Eye (tissue), 1 donor: ENCODE measurements at places on chromosomes 2 and 18.
A peak's percentile ranks its signal among the peaks of the same experiment; 100 is the strongest.

GRCh38 chr2:148702475-148702874 lies 57.9 kb downstream of the EPC2 start:
- no peak for DNase-seq

DNA sequence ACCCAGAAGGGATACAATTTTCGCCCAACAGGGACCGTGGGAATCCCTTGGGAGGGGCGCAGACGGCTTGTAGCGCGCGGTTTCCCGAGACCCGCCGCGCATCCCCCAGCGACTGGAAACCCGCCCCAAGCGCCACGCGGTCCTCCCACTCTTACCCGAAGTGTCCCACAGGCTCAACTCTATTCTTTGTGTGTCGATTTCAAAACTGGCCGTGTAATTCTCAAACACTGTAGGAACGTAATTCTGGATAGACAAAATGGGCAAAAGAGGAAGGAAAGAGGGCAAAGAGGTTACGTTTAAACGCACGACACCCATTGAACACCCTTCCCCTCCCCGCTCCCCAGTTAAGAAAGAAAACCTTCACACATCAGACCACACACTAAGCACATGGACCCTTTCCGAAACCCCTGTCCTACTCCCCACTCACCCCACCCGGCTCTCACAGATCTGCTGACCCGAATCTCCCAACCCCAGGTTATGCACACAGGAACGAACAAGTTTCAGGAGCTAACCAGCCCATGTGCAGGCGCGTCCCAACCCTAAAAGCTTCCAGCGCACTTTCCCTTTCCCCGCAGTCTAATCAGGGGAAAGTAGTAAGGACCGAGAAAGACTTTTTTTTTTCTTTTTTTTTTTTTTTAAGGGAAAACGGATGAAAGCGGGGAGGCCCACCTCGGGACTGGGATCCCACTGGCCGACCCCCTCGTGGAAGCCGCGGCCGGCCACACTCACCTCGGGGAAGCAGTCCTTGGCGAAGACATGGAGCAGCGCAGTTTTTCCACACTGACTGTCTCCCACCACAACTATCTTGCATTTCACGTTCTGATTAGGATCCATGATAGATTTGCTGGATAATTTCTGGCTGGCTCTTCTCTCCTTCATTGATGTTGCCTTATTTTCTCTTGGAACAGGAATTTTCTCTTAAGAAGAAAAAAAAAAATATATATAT lies 655 bp downstream of the RND3 start:
- peak; percentile 88 for DNase-seq

GRCh38 chr2:21837168-21837960 lies 713.6 kb downstream of the TDRD15 start:
- DNase-seq: no peak

GRCh38 chr18:77949355-77949973 lies 699.8 kb downstream of the GALR1 start:
- no peak for DNase-seq

GRCh38 chr2:215619989-215620388 lies 184.1 kb upstream of the FN1 start:
- DNase-seq: no peak

DNA sequence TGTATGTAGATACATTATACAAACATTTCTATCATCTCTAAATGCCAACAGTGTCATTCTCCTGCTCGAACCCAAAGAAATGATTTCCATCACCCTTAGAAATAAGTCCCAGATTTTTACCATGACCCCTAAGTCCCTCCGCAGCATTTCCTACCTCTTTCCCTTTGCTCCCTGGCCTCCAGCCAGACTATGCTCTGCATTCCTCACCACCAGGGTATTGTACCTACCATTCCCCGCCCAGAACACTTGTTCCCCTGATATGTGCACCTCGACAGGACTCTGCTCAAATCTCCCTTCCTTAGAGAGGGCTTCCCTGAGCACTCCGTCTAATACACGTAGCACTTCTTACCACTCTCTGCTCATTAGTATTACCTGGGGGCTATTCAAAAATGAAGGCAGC lies 630.2 kb downstream of the ARHGAP15 start:
- no peak for DNase-seq

GRCh38 chr2:66251573-66251972 lies 183.4 kb upstream of the MEIS1 start:
- no peak for DNase-seq

- no peak for DNase-seq
Observed at GRCh38 chr2:29733965-29734364, 187.4 kb downstream of the ALK start.

- DNase-seq: peak; percentile 80
Observed at GRCh38 chr2:21332993-21333625, 209.3 kb downstream of the TDRD15 start.

GRCh38 chr2:68282811-68283418 lies 30.6 kb upstream of the PPP3R1 start:
- peak; percentile 49 for DNase-seq

DNA sequence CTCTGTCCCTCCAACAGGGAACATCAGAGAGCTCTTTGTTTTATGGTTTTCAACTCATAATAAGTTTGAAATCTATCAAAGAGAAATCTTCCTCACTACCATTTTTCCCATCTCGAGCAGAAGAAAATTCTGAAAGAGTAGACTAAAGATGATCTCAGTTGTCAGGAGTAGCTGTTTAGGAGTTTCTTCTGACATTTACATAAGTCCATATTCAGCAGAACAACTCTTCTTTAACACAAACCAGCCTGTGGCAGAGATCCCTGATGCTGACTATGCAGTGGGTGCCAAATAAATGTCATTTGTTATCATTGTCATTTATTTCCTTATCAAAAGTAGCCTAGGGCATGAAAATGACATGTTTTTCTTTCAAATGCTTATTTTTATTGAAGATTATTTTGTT lies 380.7 kb downstream of the MBD2 start:
- no peak for DNase-seq

DNA sequence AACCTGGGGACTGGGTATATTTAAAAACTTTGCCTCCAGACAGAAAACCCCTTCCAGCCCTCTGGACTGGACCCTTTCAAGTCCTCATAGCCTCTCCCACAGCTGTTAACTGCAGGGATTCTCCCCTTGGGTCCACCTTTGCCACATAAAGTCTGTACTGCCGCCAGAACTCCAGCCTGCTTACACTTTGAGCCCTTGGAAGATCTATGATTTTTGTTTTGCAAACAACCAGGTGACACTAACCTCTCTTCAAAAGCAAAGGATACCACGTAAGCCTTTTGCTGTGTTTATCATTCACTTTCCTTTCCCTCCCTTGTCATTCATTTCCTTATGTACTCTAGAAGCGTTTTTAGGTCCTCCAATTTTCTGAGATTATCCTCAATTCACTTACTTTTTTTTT lies 4.1 kb upstream of the AGXT start:
- DNase-seq: no peak

DNA sequence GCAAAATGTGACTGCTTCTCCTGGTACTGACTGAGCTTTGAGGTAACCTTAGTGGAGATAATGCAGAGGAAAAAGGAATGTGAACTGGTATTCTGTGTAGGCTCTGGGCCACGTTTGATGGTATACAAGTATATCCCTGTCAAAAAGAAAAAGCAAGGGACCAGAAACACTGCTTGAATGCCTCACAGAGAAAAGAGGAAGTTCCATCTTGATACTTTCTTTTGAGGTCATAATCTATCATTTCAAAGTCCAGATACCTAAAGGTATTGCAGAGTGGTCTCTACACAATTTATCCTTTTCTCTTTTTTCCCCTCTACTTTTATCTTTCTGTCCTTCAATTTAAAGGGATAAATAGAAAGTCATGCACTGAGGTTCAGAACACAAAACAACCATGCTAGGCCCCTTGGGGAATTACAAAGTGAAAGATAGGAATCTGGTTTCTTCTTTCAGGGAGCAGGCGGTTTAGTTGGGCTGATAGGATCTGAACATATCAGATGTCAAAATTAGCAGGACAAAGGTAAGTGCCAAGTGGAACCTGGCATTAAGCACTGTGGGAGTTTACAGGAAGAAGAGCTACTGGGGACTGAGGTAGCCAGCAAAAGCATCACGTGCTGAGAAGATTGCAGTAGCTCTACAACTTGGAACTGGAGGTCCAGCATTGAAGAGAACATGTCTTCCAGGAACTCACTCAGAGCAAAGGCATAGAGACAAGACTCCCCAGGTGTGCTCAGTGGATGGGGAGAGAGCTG lies 121.2 kb downstream of the LYPD6 start:
- no peak for DNase-seq

GRCh38 chr2:149353421-149353820 lies 23.0 kb downstream of the LYPD6 start:
- DNase-seq: no peak

DNA sequence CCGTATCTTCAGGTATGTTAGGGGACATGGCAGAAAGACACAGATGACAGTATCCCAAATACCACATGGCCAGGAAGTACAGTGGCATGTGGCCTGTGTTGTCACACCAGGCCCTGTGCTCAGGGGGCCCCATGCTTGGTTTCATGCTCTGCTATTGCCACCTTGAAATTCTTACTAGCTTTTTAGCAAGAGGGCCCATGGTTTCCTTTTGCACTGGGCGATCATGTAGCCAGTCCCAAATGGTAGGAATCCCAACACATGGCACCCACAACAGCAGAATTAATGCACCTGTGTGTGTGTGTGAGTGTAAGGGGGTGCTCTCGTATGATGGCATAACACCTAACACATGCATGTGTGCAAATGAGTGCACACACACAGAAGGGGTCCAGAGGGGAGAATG lies 39.2 kb downstream of the MYO7B start:
- no peak for DNase-seq

DNA sequence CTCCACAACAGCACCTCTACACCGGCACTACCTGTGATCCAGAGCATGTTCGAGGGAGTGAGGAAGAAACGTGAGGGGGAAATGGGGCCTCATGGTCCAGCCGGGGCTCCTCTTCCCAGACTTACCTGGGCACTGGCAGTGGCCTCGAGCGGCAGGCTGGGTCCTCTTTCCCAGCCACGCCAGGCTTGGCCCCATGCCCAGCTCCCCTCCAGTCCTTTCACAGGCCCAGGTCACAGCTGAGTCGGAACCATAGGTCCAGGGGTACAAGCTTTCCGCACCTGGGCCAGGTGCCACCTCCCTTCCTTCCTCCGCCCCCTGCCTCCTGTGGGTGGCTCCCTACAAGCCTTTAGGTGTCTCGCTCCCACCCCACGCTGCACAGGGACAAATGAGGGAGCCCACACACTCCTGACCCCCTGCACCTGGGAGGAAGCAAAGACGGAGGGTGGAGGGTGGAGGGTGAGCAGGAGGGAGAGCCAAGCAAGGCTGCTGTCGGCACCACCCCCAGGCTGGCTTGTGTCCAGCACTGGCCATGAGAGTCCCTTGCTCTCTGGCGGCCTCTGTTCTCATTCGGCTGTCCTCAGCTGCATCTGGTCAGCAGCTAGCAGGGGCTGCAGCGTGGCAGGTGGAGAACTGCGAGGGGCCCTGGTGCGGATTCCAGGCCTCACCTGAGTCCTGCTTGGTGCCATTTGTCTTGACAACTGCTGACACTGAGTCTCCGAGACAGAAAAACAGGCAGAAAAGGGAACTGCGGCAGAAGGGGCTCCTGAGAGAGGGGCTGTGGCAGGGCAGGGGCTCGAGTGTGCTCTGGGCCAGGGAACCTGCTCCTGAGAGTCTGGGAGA lies 26.8 kb downstream of the ADRA2B start:
- no peak for DNase-seq

DNA sequence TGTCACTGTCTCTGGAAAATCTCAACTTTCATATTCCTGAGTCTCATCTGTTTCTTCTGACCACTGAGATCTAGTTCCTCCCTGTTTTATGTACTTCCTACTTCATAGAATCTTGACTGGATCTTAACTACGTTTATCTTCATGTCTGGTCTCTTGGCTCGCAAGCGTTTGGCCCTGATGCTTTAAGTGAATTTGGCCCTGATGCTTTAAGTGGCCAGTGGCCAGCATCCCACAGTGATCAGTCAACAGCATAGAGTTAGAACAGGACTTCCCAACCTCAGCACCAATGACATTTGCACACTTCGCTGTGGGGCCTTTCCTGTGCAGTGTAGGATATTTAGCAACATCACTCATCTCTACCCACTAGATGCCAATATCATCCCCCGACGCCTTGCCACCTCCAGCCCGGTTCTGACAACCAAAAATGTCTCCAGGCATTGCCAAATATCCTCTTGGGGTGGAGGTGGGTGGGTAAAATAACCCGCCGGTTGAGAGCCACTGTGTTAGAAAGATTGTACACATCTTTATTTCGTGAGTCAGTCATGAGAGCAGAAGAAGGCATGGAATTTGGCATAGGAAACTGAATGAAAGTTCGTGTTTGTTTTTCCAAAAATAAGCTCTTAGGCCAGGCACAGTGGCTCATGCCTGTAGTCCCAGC lies 12.2 kb downstream of the TM4SF20 start:
- DNase-seq: no peak

DNA sequence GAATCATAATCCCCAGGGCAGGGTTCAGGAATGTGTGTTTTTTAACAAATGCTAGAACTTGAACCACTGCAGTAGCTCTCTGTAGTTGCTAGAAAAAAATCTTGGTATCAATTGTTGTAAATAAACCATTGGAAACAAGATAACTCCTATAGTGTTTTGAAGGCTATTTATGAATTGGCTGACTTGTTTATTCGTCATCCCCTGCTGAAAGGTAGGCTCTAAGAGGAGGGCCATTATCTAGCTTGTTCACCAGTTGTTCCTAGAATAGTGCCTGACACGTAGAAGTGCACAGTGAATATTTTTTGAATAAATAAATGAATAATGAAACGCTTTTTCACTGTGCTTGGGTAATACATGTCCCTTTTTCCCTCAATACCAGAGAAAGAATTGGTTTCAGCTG lies 211.4 kb downstream of the BABAM2 start:
- DNase-seq: no peak

- DNase-seq: no peak
Observed at GRCh38 chr2:168315331-168316072, 68.1 kb upstream of the STK39 start.
